ENCODE measurements at places on chromosomes 1 and 21.

- DNase-seq: no peak
Observed at GRCh38 chr1:115336741-115337140, 1.3 kb downstream of the NGF start.

DNA sequence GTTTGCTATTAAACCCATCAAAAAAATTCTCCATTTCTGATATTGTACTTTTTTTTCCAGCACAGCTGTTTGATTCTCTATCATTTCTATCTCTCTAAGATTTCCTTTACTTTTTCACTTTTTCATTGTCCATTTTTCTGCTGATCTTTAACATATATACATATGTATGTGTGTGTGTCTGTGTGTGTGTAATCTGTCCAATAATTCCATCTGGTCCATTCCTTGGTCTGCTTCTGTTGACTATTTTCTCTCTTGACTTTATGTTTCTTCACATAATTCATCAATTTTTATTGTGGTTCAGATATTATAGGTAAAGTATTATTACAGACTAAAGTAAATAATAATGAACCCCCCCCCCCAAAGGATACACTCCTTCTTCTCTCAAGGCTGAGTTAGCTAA lies 84.2 kb downstream of the RGS7 start:
- no peak for DNase-seq

- DNase-seq: no peak
Observed at GRCh38 chr1:64480999-64481772, 11.3 kb downstream of the CACHD1 start.

GRCh38 chr1:93129507-93130099 lies 50.5 kb downstream of the MTF2 start:
- no peak for DNase-seq

DNA sequence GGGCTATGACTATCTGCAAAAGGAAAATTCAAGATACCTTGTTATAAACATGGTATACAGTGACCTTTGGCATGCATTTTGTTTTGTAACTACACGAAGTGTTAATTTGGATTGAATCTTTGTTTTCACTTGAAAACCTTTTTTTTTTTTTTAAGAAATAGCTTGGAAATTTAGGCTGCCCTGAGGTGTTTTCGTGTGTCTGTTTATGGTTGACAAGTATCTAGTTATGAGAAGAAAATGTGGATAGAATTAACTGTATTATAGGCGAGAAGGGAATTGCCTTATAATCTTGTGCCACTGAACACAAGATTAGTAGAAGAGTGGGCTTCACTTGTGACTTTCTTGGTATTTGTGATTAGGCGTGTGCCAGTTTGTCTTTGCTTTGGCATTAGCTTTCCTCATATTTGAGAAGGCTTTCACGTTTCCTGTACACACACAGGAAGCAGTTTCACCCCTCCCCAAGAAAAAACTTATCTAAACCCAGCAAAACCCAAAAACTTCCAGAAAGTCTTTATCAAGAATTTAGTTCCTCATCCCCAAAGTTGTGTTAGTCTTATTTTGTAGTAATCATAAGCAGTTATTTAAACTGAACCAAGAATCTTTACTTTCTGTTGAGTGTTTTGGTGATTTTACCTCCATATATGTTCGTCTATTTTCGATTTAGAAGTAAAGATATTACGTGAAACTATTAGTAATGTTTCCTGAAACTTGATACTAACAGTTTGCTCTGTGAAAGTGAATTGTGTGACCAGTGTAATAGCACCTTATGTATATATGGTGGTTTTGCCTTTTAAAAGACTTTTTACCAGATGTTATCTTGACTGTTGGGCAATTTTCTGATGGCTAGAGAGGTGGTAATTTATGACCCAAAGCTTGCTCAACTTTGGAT lies 3.8 kb downstream of the DYRK1A start:
- no peak for DNase-seq

- DNase-seq: no peak
Observed at GRCh38 chr1:243294723-243295121, 38.9 kb downstream of the SDCCAG8 start.

- DNase-seq: no peak
Observed at GRCh38 chr21:45516071-45516670, 26.1 kb downstream of the SLC19A1 start.

All from stimulated activated CD8-positive, alpha-beta memory T cell treated with anti-CD3 and anti-CD28 coated beads, Interleukin-7, amount 100 ng/mL, for 4 hours (primary cell).